Melanocyte of skin (primary cell): ENCODE measurements at places on chromosomes 12 and 14. TPM values are rescaled to one million over a fixed set of nuclear protein-coding genes. Genes with fewer than 3 reads are reported as not detected.

MRPL51 gene
- total RNA-seq: 67.1 and 121 TPM in 2 replicates

CDKN1B gene
- 38.9 and 53.4 TPM in 2 replicates for total RNA-seq

LYZ gene
- total RNA-seq: 0.33 TPM in 1 of 2 replicates, not detected in the other

PTPN6 gene
- total RNA-seq: not detected in 2 replicates

PTGDR gene
- not detected in 2 replicates for total RNA-seq

RAD51B gene
- total RNA-seq: 37.2 and 55.6 TPM in 2 replicates

LRP1-AS gene
- not detected in 2 replicates for total RNA-seq

ALX1 gene
- total RNA-seq: 48.9 and 53.8 TPM in 2 replicates

PNP gene
- 26.8 and 30.2 TPM in 2 replicates for total RNA-seq

KRT73 gene
- not detected in 2 replicates for total RNA-seq

NXPH4 gene
- total RNA-seq: 0.33 and 0.62 TPM in 2 replicates

BICDL1 gene
- under 0.01 and 1.2 TPM in 2 replicates for total RNA-seq

SLC5A8 gene
- total RNA-seq: not detected in 2 replicates

SLC6A15 gene
- 53.3 and 94.5 TPM in 2 replicates for total RNA-seq

FOXN4 gene
- total RNA-seq: not detected in 2 replicates

CCER1 gene
- total RNA-seq: not detected in 2 replicates

GRIN2B gene
- total RNA-seq: under 0.01 and 0.73 TPM in 2 replicates

P2RX7 gene
- 38.5 and 48.0 TPM in 2 replicates for total RNA-seq

RNASE4 gene
- total RNA-seq: 3.3 and 8.3 TPM in 2 replicates

PARP11 gene
- total RNA-seq: 7.4 and 8.0 TPM in 2 replicates

SERPINA1 gene
- 0.34 and 0.73 TPM in 2 replicates for total RNA-seq

OGFOD2 gene
- 11.4 and 13.1 TPM in 2 replicates for total RNA-seq

ZBTB1 gene
- 38.2 and 60.7 TPM in 2 replicates for total RNA-seq

OAS2 gene
- total RNA-seq: 133 and 344 TPM in 2 replicates

ARMH4 gene
- 1.5 TPM in 1 of 2 replicates, not detected in the other for total RNA-seq

SSPN gene
- total RNA-seq: 2.0 and 4.2 TPM in 2 replicates

KLHL33 gene
- total RNA-seq: 0.34 TPM in 1 of 2 replicates, not detected in the other

GPR162 gene
- total RNA-seq: 0.33 and 1.4 TPM in 2 replicates

TSHR gene
- not detected in 2 replicates for total RNA-seq

TRPV4 gene
- 1.2 and 1.3 TPM in 2 replicates for total RNA-seq

KLRB1 gene
- not detected in 2 replicates for total RNA-seq

MANSC1 gene
- total RNA-seq: 3.7 TPM in 2 replicates

PSMA3 gene
- 119 and 162 TPM in 2 replicates for total RNA-seq

FERMT2 gene
- 111 and 126 TPM in 2 replicates for total RNA-seq

MORN3 gene
- 0.36 TPM in 1 of 2 replicates, not detected in the other for total RNA-seq

CLEC2D gene
- 5.7 and 7.7 TPM in 2 replicates for total RNA-seq

GPR68 gene
- under 0.01 TPM in 2 replicates for total RNA-seq

C12orf42 gene
- not detected in 2 replicates for total RNA-seq

TAOK3 gene
- 43.4 and 44.3 TPM in 2 replicates for total RNA-seq

BCL2L2 gene
- 22.0 and 26.8 TPM in 2 replicates for total RNA-seq

CPNE6 gene
- total RNA-seq: not detected in 2 replicates

GPHB5 gene
- total RNA-seq: not detected in 2 replicates

IRAK4 gene
- 15.5 and 24.0 TPM in 2 replicates for total RNA-seq

MARCHF9 gene
- total RNA-seq: 2.5 and 5.9 TPM in 2 replicates

PAPLN gene
- total RNA-seq: 3.7 and 4.9 TPM in 2 replicates

SYNDIG1L gene
- not detected in 2 replicates for total RNA-seq

NUP107 gene
- total RNA-seq: 86.1 and 94.6 TPM in 2 replicates

CKAP4 gene
- 40.3 and 54.9 TPM in 2 replicates for total RNA-seq

AMDHD1 gene
- 1.0 and 2.2 TPM in 2 replicates for total RNA-seq

MDM2 gene
- total RNA-seq: 150 and 169 TPM in 2 replicates

C12orf50 gene
- not detected in 2 replicates for total RNA-seq

SYCP3 gene
- under 0.01 and 0.73 TPM in 2 replicates for total RNA-seq

ACSM4 gene
- not detected in 2 replicates for total RNA-seq

CALCOCO1 gene
- 49.6 and 52.3 TPM in 2 replicates for total RNA-seq
